NCI-H1930 (cell line): ENCODE measurements at places on chromosomes 12 and 14.
A peak's percentile ranks its signal among the peaks of the same experiment; 100 is the strongest.

DNA sequence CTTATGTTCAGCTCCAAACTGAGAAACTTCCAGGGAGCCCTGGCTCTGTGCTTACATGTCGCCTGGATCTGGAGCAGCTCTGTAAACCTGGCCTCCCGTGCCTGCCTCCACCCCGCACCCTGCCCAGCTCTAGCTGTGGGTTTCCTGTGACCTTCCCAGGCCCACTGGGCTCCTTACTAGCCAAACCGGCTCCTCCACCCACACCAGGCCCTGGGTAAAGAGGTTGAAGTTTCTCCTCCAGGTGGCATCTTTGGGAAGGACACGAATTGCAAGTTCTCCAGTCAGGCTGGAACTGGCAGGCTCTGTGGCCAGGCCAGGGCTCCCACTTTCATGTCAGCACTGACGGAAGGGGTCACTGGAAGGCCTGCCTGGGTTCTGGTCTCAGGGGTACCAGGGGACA, 60.9 kb upstream of the ZFP36L1 start:
- DNase-seq, result no peak

DNA sequence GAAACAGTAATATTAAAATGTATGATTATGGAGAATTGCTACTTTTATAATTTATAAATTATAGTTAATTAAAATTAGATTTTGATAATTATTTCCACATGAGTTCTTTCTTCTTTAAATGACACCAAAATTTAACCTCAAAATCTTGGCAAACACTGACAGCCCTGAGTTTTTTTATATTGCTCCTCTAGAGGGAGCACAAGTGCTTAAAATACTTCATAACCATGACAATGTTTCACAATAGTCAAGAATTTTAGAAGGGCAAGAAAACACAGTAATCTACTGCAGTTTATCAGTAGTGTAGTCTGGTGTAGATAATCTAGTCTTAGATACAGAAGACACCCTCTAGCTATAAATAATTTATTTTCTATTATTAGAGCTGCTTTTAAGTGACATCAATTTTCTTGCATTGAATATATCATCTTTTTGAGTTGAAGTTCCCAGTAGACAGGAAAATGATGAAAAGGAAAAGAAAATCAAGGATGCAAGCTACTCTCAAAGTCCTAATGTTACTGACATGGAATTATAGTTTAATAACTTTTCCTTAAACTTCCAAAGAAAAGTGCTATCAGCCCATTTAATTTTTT, 14.3 kb upstream of the PTGER2 start:
- DNase-seq, result peak; percentile 21

DNA sequence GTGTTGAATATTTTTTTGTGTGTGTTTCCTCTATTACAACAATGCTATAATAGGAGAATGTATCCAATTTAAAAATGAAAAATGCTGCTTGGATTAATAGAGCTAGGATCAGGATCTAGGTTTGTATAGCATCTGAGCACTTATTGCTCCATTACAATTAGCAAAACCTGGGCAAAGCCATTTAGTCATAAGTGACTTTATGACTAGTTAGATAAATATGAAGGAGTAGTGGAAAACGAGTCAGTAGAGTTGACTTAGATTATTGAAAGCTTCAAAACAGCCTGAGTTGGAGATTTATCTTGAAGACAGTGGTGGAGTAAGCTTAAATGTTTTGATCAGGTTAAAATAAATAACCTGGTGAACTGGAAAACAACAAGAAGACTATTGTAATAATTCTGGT, 2.8 kb downstream of the MED21 start:
- no peak for DNase-seq

DNA sequence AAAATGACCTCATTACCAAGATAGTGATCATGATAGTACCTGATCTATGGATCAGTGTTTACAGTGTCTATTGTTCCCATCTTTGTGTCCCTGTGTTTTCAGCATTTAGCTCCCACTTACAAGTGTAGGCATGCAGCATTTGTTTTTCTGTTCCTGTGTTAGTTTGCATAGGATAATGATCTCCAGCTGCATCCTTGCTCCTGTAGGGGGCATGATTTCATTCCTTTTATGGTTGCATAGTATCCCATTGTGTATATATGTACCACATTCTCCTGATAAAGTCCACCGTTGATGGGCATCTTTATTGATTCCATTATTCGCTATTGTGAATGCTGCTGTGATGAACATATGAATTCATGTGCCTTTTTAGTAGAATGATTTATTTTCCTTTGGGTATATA, 215.4 kb upstream of the NAV3 start:
- DNase-seq, result no peak

DNA sequence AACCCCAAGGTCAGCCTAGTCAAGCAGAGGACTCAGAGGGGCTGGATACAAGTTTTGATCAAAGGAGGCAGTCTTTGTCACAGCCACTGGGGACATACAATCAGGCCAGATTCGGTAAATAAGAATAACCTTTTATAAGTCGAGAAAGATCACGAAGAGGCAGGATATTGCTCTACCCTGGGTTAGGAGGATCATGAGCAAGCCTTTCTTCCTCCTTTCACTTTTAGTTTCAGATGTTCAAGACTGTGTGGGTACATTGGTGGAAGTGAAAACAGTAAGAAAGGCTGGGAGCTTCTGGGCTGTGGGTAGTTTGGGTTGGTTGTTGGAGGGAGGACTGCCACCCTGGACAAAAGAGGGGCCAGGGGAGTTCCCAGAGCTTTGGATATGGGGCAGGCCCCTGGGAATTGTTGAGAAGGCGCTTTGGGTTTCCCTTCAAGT, 127.7 kb downstream of the SNAPC1 start:
- DNase-seq, result no peak

GRCh38 chr14:62943202-62943601, 102.1 kb downstream of the KCNH5 start:
- no peak for DNase-seq

DNA sequence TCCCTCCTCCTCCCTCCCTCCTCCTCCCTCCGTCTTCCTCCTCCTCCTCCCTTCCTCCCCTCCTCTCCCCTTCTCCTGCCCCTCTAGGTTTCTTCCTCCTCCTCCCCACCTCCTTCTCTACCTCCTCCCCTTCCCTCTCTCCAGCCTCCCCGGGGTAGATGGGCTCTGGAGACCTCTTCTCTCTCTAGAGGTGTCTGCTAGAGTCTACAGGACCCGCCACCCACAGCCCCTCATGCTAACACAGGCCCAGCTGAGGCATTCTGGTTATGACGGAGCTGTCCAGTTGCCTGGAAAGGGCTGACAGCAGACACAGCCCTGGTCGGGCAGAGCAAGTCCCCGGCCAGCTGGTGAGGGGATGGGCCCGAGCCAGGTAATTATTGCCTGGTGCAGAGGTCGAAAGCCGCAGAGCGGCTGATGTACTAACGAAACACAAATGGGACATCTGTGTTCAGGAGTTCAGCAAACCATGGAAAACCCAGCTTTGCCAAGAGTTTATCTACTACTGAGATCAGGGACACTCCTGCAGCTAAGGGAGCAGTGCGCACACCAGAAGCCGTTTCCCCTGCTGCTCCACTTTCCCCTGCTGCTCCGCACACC, 96.2 kb downstream of the PAPOLA start:
- no peak for DNase-seq

DNA sequence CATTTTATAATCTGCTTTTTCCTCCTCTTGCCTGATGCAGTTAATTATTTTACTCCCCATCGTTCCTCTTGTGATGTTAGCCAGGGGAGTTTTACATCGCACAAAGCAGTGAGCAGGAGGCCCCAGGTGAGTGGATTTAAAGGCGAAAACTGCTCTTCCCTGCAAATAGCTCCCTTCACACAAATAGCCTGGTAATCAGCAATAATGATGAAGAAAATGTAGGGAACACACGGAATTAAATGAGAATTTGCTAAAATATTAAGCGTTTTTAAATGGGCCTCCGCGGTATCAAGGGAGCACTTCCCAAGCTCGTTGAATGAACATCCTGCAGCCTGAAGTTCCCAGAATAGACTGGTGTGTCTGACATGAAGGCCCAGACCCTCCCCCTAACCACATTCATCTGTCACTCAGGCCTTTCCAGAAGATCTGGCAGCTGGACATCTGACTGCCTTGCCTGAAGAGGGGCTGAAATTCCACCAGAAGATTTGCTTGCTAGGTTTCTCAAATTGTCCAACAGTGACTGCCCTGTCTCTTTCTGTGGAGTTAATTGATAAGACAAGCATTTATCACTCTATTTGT, 127.2 kb downstream of the CCDC60 start:
- DNase-seq, result no peak

GRCh38 chr12:115088328-115088994, 404.5 kb upstream of the TBX3 start:
- no peak for DNase-seq

GRCh38 chr12:14828892-14829291, 14.4 kb downstream of the ART4 start:
- DNase-seq, result no peak

- no peak for DNase-seq
Observed at GRCh38 chr12:8894378-8894777, 19.9 kb upstream of the PHC1 start.

GRCh38 chr12:4268329-4269181, 5.0 kb upstream of the CCND2 start:
- no peak for DNase-seq

DNA sequence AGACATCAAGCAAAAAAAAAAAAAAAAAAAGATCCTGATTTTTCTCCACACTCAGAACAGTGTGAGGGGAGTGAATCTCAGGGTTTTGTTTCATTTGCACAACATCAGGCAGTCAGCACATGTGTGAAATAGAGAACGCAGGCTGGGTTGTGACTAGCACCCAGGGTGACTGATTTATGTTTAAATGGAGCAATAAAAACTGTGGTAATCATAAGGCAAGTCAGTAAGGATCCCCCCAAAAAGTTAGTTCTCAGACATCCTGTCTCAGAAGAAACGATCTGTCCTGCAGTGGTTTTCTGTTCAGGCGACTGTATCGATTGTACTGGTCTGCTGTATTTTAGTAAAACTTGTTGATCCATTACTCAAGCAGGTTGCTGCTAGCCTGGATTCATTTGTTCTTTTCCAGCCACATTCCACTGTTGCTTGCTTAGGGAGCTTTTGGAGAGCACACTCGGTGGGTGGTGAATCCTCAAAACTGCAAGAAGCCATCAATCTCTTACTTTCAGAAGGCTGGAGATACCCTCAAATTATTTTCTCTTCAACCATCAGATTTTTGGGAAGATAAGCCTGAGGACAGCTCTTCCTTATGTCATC, 107.1 kb downstream of the DACT1 start:
- DNase-seq, result no peak

GRCh38 chr14:95609398-95609990, 74.6 kb downstream of the GLRX5 start:
- peak; percentile 6 for DNase-seq

DNA sequence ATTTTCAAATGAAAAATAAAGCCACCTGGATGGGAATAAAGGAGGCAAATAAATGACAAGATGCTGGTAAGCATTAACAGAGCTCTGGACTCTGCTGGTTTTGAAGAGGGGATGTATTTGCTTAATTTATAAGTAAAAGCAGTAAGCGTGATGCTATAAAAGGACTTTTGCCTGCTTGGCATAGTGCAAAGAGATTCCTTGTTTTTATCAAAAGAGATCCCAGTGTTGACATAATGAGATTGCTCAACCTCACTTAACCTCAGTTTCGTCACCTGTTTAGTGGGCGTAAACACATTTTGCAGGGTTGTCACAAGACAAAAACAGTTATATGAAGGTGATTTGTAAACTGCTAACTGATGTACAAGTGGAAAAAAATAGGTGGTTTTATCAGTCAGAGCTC, 13.8 kb downstream of the ASCL1 start:
- no peak for DNase-seq

DNA sequence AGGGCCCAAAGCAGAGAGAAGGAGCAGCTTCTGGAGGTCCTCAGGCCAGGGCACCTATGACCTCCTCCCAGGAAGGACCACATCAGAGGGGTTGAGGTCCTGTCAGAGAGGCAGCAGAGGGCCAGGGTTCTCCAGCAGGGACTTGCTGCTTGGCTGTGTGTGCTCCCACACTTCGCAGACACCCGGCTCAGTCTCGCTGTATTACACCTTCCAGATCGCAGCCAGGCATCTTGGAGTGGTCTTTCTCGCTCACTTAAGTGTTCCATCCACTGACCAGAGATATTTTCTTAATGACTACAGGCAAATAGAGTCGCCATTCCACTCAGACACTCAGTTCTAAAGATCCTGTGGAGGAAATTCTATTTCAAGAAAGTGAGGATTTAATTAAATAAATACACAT, 84.3 kb downstream of the PRIMA1 start:
- DNase-seq, result no peak

- DNase-seq, result no peak
Observed at GRCh38 chr12:104059963-104060362, 4.4 kb upstream of the HCFC2 start.

DNA sequence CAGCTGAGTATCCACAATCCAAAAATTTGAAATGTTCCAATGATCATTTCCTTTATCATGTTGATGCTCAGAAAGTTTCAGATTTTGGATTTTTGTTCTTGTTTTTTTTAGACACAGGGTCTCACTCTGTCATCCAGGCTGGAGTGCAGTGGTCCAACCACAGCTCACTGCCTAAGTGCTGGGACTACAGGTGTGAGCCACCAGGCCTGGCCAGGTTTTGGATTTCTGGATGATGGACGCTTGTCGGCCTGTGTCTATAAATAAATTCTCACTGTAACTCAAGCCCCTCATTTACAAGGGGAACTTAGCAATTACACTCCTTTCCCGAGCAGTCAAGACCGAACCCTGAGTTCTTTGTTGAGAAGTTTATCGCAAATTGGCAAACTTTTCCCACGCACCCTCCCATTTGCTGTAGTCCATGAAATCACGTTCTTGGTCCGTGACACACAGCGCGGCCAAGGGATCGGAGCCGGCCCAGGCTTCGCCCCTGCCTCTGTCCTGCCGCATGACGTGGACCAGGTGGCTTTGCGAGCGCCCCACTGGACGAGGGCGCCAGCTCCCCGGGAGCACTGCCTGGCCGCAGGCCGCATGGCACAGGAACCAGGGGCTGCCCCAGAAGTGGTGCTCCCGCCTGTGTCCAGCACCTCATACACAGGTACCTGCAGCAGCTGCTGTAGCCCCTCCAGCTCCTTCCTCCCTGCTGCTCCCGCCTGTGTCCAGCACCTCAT, 14.0 kb upstream of the ANKLE2 start:
- DNase-seq, result no peak

DNA sequence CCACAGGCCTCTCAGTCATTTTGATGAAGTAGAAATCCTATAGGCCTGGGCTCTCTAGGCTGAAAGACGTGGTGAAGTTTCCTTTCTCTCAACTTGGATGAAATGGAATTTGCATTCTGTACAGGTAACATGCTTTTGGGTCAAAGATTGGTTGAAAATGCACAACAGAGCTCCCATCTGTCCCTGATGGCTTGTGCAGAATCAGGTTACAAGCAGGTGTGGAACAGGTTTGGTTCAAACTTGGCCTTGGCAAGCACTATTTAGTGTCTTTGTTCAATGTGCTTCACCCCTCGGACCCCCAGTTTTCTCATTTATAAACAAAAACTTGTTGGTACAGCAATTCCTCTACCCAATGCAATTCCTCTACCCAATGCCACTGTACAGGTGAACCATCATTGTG, 1493.0 kb downstream of the AACS start:
- no peak for DNase-seq

- DNase-seq, result no peak
Observed at GRCh38 chr12:62914443-62915203, 20.3 kb downstream of the PPM1H start.

GRCh38 chr14:69572841-69573135, 1.9 kb downstream of the CCDC177 start:
- DNase-seq, result no peak

- no peak for DNase-seq
Observed at GRCh38 chr12:112153181-112153892, 28.0 kb downstream of the TRAFD1 start.

- no peak for DNase-seq
Observed at GRCh38 chr14:101481557-101481956, 79.7 kb upstream of the DIO3 start.
